WTC11 (cell line): ENCODE measurements at places on chromosomes 4 and X.

- no peak for DNase-seq
These were observed 79.3 kb downstream of the NHSL2 start for GRCh38 chrX:71989768-71990426.

DNA sequence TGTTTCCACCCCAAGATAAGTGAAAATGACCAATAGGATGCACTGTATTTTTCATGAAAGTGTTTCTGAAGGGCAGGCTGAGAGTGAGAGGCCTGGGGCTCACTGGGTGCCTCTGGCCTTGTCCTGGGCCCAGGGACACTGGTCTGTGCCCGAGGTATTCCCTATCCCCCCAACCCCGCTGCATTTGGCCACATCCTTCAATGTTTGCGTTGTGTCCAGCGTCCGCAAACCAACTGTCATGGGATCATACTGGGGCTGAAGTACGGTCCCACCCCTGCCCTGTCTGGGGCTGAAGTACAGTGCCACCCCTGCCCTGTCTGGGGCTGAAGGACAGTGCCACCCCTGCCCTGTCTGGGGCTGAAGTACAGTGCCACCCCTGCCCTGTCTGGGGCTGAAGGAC, 22.0 kb upstream of the MSANTD1 start:
- no peak for DNase-seq

DNA sequence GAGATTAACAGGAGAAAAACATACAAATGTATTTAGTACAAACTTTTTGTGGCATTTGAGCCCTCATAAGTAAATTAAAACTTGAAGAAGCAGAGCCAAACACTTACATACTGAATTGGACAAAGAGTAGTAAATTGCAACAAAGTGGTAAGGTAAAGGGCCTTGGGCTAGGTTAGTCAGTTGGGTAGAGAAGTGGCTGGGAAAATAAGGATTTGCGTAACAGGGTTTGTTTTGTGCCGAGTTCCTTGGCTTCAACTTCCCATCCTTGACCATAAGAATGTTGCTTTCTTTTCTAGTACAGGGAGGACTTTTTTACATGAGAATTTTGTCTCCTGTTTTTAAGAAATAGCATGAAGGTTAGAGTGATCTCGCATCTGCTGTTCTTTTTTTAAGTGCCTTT, 33.3 kb upstream of the DSPP start:
- DNase-seq = no peak

DNA sequence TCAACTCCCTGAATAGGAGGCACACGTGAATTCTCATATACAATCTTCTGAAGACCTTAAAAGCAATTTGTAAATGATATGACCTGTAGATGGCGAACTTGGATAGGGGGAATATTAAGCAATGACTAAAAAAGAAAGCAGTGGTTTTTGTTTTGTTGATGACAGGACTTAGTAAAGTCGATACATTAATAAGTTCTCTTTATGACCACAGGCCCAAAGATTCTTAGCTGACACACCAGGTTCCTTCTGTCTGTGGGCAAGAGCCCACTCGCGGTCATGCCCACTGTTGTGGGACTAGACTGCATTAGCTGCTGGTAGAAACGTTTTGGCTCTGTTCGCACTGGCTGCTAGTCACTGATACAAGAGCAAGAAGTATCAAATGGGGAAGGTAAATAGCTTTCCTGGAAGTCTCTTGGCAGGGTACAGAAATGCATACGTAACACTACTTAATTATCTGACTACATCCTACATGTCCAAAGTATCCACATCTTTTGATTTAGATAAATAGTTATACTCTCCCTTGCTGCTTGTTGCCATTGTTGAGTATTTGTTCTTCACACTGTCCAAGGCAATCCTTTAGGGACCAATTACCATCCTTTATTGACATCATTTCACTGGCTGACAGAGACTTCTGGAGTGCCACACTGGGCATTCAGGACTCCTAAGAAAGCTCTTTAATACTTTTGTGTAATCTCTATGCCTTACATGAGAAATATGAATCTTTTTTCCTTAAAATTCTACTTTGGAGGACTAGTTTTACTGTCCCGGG, 31.0 kb downstream of the ALPK1 start:
- no peak for DNase-seq
